Fibroblast of lung (primary cell): ENCODE measurements at places on chromosomes 16 and 17. TPM values are rescaled to one million over a fixed set of nuclear protein-coding genes. Genes with fewer than 3 reads are reported as not detected.
A peak's percentile ranks its signal among the peaks of the same experiment; 100 is the strongest.

The UMOD gene
- total RNA-seq, result not detected in 2 replicates

The TXNDC17 gene
- 75.2 and 87.5 TPM in 2 replicates for total RNA-seq

The KRTAP9-2 gene
- total RNA-seq, result not detected in 2 replicates

The KRTAP4-3 gene
- total RNA-seq, result not detected in 2 replicates

The PYCARD gene
- 103 and 109 TPM in 2 replicates for total RNA-seq

The GSDMA gene
- total RNA-seq, result not detected in 2 replicates

The ZNF778 gene
- 7.4 and 9.4 TPM in 2 replicates for total RNA-seq

The TMEM88 gene
- 0.17 TPM in 1 of 2 replicates, not detected in the other for total RNA-seq

The DPEP3 gene
- not detected in 2 replicates for total RNA-seq

The SAMD14 gene
- total RNA-seq, result 2.1 and 2.3 TPM in 2 replicates

The CCL17 gene
- total RNA-seq, result not detected in 2 replicates

The NUDT16L1 gene
- 17.2 and 21.5 TPM in 2 replicates for total RNA-seq

The SPATA22 gene
- 0.17 and 0.51 TPM in 2 replicates for total RNA-seq

The HSF4 gene
- total RNA-seq, result 25.8 and 31.3 TPM in 2 replicates

- no peaks in the 10 kb centered on the region for H3K27me3 ChIP-seq
- no peaks in the 10 kb centered on the region for H3K4me1 ChIP-seq
- DNase-seq, result no peak
These were observed 8.1 kb downstream of the MKS1 start for GRCh38 chr17:58210922-58211321.

DNA sequence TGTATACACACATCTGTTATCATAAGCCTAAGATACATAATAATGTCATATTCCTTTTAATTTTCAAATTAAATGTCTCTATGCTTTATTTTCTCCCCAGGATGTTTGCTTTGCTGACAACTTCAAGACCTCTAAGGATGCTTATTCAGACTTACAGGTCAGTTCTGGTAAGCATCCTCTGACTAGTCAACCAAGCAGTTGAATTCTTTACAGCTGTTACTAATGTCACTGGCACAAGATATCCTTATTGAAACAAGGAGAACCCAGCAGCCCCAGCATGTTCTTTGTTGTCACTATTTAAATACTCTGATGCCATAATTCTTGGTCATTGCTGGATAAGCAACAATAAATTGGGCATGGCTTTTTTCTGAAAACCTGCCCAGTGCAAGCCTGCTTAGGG is 232.3 kb upstream of the PMFBP1 start:
- H3K27ac ChIP-seq, result no peak overlapping the region
- H3K4me1 ChIP-seq, result no peaks in the 10 kb centered on the region
- H3K36me3 ChIP-seq, result no peaks in the 10 kb centered on the region
- peak; percentile 29 for DNase-seq
- no peaks in the 10 kb centered on the region for H3K27me3 ChIP-seq
- no peak overlapping the region for H3K4me3 ChIP-seq

- H3K27ac ChIP-seq, result no peak overlapping the region
- H3K4me3 ChIP-seq, result no peak overlapping the region
- no peak for DNase-seq
These were observed 7.1 kb upstream of the SRCAP start for GRCh38 chr16:30691907-30692306.

- H3K4me1 ChIP-seq, result no peaks in the 10 kb centered on the region
- H3K36me3 ChIP-seq, result no peaks in the 10 kb centered on the region
- no peak for DNase-seq
- H3K4me3 ChIP-seq, result no peak overlapping the region
- no peak overlapping the region for H3K27ac ChIP-seq
- H3K27me3 ChIP-seq, result peaks cover 24% of the 10 kb centered on the region
These were observed 21.3 kb upstream of the UBE2I start for GRCh38 chr16:1287982-1288670.

DNA sequence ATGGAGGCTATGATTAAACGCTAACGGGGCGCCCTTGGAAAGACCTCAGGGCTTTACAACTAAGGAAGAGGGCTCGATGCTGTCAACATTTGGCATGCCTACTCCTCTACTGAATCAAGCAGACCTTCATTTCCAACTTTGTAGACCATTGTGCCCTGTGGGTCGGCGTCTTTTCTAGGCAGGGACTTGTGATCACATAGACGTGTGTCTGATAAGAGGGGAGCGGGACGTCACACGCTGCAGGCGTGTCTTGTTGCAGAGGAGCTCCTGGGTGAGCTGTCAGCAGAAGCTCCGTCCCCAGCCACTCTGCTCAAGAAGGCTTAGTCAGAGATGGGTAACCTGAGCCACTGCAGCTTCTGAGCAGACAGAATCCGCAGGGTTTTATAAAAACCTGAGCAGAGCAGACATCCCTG is 2.8 kb downstream of the MAPK8IP3 start:
- no peak overlapping the region for H3K27ac ChIP-seq
- DNase-seq, result peak; percentile 87
- no peaks in the 10 kb centered on the region for H3K36me3 ChIP-seq

- no peaks in the 10 kb centered on the region for H3K27me3 ChIP-seq
- H3K4me3 ChIP-seq, result no peak overlapping the region
- DNase-seq, result peak; percentile 80
These were observed 324.7 kb downstream of the SEC14L1 start for GRCh38 chr17:77465358-77466041.

DNA sequence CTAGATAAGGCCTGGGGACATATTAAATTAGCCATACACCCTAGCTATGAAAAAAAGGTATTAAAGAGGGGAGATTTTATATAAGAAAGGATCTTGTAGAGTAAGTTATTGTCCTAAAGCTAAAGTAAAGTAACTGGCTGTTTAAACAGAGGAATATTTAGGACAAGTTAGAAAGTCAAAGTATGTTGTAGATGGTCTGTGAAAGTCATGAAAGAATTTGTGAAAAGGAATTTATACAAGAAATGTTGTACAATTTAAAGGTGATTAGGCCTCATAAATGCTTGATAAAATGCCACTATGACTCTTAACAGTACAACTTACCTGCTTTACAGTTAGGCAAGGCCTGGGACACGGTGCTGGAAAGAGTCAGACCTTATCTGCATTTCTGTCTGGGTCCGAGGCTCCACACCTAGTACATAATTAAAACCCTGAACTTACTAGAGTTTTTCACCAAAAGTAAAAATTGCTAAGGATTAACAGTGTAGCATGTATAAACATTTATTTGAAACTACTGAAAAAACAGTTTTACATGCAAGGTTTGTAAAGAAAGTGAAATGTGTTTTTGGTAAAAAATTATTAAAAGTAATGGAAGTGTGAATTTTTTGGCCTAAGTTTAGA is 445.3 kb upstream of the TOM1L1 start:
- H3K27ac ChIP-seq, result no peak overlapping the region
- DNase-seq, result no peak
- H3K4me3 ChIP-seq, result no peak overlapping the region
- no peaks in the 10 kb centered on the region for H3K27me3 ChIP-seq
- no peaks in the 10 kb centered on the region for H3K36me3 ChIP-seq

DNA sequence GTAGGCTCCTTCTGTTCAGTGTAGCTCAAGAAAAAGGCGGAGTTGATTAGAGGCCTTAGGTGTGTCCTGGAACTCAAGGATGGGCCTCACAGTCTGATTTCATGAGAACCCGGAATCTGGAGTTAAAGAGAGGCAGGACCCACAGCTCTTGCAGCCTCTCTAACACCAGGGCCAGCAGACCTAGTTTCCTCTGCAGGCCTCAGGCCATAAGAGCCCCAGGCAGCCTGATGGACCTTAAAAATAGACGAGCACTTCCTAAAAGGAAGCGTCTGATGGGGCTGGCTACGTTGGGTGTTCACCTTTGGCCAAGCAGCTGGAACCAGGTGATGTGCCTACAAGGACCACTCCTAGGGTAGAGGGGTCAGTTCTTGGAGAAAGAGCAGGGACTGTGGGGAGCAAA is 7.6 kb downstream of the CACNG5 start:
- DNase-seq, result no peak
- H3K36me3 ChIP-seq, result no peaks in the 10 kb centered on the region
- no peak overlapping the region for H3K27ac ChIP-seq
- H3K4me1 ChIP-seq, result no peaks in the 10 kb centered on the region
- H3K4me3 ChIP-seq, result no peak overlapping the region

- no peaks in the 10 kb centered on the region for H3K4me1 ChIP-seq
- H3K36me3 ChIP-seq, result no peaks in the 10 kb centered on the region
These were observed 70.4 kb upstream of the CACNG5 start for GRCh38 chr17:66764506-66764905.

DNA sequence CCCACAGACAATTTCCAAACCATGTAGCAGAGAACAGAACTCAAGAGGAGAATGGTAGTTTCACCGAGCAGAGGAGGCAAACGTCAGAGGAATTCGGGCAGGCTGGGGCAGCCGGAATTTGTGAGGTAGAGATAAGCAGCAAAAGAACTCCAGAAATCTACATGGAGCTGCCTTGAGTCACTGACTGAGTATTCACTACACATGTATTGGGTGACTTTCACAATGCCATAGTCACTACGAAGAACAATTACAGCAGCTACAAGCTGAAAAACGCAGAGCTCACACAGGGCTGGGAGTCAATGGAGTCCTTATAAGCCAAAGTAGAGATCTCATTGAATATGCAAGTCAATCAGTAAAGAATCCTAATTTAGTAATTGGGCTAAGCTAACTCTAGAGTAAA is 13.4 kb downstream of the CMC2 start:
- no peaks in the 10 kb centered on the region for H3K27me3 ChIP-seq
- H3K4me1 ChIP-seq, result peaks cover 10% of the 10 kb centered on the region
- peaks cover 1% of the 10 kb centered on the region for H3K36me3 ChIP-seq
- H3K4me3 ChIP-seq, result peak overlapping the region; percentile 11
- peak overlapping the region; percentile 62 for H3K27ac ChIP-seq

DNA sequence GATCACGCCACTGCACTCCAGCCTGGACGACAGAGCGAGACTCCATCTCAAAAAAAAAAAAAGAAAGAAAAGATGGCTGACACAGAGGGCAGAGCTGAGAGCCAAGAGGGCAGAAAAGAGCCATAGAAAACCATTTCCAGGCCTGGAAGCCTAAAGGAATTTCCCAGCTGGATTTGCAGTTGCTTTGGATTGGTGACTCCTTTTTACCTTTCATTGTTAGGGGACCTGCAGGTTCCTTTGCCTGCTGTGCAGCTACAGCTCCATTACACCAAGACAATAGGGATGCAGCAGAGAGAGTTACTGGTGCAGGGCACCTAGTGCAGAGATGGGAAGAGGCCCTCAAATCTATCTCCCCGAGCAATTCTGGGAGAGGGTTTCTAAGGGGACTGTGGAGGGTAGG is 18.4 kb downstream of the ZNF668 start:
- H3K27ac ChIP-seq, result no peak overlapping the region
- H3K36me3 ChIP-seq, result peaks cover 2% of the 10 kb centered on the region
- H3K4me3 ChIP-seq, result no peak overlapping the region
- no peaks in the 10 kb centered on the region for H3K27me3 ChIP-seq

GRCh38 chr17:42061646-42062487 is 11.5 kb upstream of the C17orf113 start:
- no peaks in the 10 kb centered on the region for H3K4me1 ChIP-seq
- peaks cover 9% of the 10 kb centered on the region for H3K27me3 ChIP-seq
- no peaks in the 10 kb centered on the region for H3K36me3 ChIP-seq
- no peak overlapping the region for H3K4me3 ChIP-seq
- H3K27ac ChIP-seq, result no peak overlapping the region

GRCh38 chr16:82888591-82889001 is 261.8 kb downstream of the CDH13 start:
- H3K4me3 ChIP-seq, result no peak overlapping the region
- H3K27ac ChIP-seq, result no peak overlapping the region
- no peaks in the 10 kb centered on the region for H3K27me3 ChIP-seq
- H3K4me1 ChIP-seq, result no peaks in the 10 kb centered on the region

- H3K27ac ChIP-seq, result no peak overlapping the region
- H3K4me3 ChIP-seq, result no peak overlapping the region
- no peak for DNase-seq
These were observed 187.0 kb upstream of the RPL38 start for GRCh38 chr17:74016461-74016860.

- H3K4me3 ChIP-seq, result no peak overlapping the region
- H3K36me3 ChIP-seq, result no peaks in the 10 kb centered on the region
These were observed 208.3 kb downstream of the NPIPB11 start for GRCh38 chr16:29198231-29198630.

DNA sequence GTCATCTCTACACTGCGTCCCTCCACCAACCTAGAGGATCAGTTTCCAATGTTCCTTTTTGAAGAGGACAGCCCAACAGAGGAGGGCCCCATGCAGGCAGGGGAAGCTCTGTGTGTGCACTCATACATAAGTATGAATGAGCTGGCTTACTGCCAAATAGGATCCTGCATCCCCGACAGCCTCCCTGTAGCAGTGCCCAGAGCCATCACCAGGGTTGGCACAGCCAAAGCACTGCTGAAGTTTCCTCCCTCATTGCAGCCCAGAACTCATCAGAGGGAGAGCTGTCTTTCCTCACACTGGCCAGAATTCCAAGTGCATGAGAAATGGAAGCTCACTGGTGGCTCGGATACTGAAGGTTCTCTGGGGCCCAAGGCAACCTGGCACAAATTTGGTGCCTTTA is 114.4 kb downstream of the ASIC2 start:
- no peak overlapping the region for H3K27ac ChIP-seq
- DNase-seq, result peak; percentile 6
- no peak overlapping the region for H3K4me3 ChIP-seq
- H3K27me3 ChIP-seq, result peaks cover 5% of the 10 kb centered on the region
- no peaks in the 10 kb centered on the region for H3K36me3 ChIP-seq

DNA sequence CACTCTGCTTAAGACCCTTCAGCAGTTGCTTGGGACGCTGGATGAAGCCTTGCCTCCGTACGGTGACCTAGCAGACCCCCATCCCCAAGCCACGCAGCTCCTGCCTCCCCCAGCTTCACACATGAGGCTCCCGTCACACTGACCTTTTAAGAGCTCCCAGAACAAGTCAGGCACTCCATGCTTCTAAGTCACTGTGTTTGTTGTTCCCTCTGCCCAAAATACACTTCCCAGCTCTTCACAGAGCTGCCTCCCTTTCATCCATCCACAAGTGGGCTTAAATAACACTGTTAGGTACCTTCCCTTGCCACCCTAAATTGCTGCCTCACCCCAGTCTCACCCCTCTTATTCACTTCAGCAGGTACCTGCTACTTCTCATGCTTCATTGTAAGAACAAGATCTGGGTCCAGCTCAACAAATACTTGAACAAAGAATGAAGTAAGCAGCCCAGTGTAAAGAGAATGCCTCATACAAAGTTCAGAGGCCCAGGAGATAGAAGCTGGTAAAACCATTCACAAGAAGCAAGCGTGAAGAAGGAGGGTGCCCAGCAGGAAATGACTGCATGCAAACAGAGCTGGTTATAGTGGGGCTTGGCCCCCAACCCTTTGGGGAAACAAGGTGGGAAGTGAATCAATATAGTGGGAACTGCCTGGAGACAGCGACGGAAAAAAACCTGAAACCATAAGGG is 5.8 kb downstream of the ZC3H7A start:
- no peak overlapping the region for H3K27ac ChIP-seq
- no peaks in the 10 kb centered on the region for H3K27me3 ChIP-seq
- H3K36me3 ChIP-seq, result no peaks in the 10 kb centered on the region
- H3K4me3 ChIP-seq, result no peak overlapping the region
- DNase-seq, result no peak

- H3K4me3 ChIP-seq, result no peak overlapping the region
- DNase-seq, result no peak
- H3K36me3 ChIP-seq, result peaks cover 2% of the 10 kb centered on the region
- peaks cover under 1% of the 10 kb centered on the region for H3K4me1 ChIP-seq
These were observed 12.6 kb downstream of the HELZ start for GRCh38 chr17:67232441-67232840.
